NCI-H524 (cell line): ENCODE measurements at places on chromosomes 16 and 17.
A peak's percentile ranks its signal among the peaks of the same experiment; 100 is the strongest.

DNA sequence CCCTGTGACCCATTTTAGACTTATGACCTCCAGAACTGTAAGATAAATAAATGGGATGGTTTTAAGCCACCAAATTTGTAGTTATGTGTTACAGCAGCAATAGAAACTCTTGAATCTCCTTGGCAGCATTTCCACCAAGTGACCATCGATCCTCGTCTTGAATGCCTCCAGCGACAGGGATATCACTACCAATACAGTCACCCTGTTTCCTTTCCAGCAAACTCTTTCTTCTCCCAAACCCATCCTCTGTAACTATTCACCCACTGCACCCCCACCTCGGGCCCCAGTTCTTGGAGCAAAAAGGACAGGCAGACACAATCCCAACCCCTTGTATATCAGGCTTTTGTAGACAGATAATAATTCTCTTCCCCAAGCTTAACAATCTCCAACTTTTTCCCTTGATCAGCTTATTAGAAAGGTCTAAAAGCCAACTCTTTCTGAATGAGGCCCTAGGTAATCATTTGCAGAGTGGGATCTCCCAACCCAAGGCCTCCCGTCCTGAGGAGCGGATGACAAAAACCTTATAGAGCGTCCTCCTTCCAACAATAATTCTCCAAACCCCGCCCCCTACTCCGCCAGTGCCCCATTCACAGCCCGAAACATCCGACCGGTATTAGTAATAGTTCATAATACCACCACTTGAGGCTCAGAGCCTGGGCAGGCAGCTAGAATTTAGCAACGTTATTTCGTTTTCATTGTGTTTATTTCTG is 14.7 kb upstream of the PLLP start:
- peak; percentile 74 for DNase-seq

DNA sequence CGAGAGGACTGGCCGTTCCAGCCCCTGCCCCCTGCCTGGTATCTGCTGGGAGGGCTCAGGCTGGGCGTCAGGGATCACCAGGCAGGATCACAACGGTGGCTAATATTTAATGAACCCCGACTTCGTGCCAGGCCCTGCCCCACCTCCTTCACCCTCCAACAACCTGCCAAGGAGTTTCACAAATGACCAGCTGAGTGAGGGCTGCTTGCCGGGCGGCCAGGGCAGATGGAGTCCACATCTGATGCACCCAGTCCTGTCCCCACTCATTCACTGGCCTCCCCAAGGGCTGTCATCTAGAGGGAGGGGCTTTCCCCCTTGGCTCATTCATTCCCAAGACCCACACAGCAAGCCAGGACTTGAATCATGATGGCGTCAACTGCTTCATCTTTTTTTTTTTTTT is 17.5 kb downstream of the UBALD1 start:
- DNase-seq: no peak

- no peak for DNase-seq
Measured at GRCh38 chr16:53209877-53210276, 155.1 kb downstream of the CHD9 start.

DNA sequence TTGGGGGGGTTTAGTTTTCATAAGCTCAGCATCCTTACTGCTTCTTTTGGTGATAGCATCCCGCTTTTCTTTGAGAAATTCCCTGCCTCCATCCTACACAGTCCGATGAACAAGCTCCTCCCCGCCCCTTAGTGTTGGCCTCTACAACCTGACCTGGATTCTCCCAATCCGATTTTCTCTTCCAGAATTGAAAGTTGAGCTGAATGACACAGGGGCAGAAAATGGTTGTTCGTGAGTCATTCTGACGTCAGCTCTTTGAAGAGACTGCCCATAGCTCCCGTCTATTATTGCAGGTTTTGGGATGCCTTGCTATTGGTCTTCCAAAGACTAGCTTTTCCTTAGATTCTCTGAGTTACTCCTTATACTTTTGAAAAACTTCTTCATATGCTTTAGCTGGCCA is 279.7 kb downstream of the SLC39A11 start:
- DNase-seq: no peak

GRCh38 chr17:26792486-26792885 is 501.4 kb upstream of the WSB1 start:
- no peak for DNase-seq

DNA sequence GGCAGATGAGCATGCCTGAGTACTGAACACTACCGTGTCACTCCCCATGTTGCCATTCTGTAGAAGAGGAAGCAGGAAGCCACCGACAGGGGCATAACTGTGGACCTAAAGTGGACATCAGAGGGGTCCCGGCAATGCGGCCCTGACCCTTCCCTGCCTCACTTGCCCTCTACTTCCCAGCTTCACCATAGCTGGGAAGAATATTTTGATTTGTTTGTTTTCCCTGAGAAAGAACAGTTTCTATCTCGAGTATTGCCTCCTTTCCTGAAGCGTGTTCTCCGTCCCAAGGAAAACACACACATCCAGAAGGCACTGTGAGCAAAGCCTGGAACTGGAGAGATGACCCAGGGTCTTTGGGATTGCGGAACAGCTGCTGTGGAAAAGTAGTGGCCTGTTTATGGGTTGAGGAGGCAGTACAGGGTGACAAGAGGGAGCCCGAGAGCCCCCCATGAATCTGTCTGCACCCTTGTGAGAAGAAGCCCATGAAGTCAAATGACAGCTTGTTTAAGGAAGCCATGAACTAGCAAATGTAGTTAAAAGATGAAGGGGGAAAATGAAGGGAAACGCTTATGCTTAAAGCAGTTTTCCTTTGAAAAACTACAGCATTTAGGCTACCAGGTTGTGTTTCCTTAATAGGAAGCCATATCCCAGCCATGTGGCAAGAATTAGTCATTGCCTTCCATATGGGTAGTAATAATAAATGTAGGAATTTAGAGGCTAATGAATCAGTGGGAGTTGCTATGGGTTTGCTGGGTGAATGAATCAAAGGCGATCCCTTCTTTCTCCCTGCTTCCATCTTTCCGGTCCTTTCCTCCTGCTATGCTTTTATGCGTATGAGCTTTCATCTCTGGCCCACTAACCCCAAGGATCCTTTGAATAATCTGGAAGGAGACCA is 90.0 kb upstream of the TBX2 start:
- no peak for DNase-seq
